ENCODE measurements at places on chromosomes 5 and 9.

DNA sequence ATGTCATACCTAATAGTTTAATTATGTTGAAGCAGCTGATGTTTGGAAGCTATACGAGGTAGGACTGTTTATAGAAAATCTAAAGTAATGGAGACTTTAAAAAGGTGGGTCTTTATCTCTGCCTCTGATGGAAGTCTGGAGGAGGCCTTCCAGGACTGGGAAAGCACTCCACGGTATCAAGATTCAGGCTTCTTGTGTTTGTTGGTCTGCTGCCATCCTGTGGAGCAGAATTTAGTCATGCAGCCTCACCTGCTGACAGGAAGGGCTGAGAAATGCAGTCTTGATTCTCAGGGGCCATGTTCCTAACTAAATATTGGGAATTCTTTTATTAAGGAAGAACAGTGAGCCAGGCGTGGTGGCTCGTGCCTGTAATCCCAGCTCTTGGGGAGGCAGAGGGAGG lies 15.9 kb downstream of the SPDL1 start:
- DNase-seq = no peak

GRCh38 chr5:140362875-140363630 lies 3.1 kb downstream of the SLC4A9 start:
- no peak for DNase-seq

- DNase-seq = no peak
Measured at GRCh38 chr5:133081703-133082102, 29.9 kb downstream of the HSPA4 start.

DNA sequence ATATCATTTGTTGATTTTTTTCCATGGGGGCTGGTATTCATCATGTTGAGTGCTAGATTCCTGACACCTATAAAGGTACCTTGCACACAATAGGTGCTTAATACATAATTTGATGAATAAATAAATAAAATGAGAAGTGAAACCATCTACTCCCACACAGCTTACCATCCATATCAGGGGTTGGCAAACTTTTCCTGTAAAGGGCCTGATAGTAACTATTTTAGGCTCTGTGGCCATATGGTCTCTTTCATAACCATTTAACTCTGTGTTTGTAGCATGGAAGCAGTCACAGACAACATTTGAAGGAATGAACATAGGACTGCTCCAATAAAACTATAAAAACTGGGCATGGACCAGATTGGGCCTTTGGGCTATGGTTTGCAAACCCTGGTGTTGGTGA lies 100.3 kb downstream of the GCNT1 start:
- no peak for DNase-seq

DNA sequence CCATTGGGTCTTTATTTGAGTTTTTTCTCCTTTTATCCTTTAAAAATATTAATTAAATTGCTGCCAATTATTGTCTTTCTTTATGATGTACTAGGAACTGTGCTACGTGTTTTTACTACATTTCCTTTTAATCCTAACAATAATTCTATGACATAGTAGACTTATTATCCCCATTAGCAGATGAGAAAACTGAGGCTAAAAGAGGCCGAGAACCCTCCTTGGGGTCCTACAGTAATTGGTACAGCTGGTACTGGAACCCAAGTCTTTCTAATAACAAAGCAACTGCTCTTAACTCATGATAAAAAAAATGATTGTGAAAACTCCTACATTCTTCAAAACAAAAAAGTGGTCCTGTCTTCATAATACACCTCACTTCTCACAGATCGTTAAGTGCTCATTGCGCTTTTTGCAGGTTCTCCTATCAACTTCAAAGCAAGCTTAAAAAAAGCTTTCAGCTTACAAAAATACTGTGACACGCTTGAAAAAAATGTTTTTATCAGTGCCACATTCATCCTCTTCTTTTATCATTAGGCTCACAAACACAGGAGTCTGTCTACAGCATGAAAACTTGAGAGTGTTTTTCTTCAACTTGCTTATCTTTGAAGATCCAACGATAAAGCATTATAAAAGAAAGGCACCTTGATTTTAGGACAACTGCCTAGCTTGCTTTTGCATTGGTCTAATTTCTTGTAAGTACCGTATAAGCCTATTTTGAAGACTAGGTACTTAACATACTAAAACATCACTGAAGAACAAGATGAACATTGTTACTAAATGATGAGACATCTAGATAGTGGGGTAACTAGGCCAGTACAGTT lies 32.4 kb downstream of the FYB1 start:
- DNase-seq = no peak

DNA sequence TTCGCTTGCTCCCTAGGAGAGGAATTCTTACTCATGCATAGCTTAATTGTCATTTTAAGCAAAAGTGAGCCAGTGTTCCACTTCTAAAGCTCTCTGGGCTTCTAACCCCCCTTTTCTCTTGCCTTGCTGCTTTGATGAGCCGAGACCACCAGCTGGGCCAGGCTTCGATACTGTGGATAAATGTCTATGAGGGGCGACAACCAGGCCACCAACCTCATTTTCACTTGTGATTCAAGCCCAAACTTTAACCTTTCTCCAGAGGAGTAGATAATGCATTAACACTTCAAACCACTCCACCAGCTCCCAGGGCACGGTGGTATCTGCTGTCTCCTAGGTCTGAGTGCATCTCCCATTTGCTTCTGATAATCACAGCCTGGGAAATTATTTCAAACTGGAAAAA lies 205.6 kb downstream of the PSAT1 start:
- DNase-seq = no peak

DNA sequence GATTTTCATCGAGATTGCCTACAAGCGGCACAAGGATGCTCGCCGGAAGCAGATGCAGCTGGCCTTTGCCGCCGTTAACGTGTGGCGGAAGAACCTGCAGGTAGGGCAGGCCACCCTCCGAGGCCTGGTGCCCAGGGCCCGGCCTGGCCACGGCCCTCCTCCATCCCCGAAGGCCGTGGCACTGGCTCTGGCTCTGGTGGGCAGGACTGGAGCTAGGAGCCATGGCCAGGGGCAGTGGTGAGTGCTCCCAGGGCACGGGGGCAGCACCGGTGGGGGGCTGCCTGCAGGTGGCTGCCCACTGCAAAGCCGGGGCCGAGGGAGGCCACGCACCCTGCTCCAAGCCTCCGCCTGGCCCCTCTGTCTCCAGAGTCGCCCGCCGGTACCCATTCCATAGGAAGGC lies 6.0 kb downstream of the LRRC26 start:
- no peak for DNase-seq

DNA sequence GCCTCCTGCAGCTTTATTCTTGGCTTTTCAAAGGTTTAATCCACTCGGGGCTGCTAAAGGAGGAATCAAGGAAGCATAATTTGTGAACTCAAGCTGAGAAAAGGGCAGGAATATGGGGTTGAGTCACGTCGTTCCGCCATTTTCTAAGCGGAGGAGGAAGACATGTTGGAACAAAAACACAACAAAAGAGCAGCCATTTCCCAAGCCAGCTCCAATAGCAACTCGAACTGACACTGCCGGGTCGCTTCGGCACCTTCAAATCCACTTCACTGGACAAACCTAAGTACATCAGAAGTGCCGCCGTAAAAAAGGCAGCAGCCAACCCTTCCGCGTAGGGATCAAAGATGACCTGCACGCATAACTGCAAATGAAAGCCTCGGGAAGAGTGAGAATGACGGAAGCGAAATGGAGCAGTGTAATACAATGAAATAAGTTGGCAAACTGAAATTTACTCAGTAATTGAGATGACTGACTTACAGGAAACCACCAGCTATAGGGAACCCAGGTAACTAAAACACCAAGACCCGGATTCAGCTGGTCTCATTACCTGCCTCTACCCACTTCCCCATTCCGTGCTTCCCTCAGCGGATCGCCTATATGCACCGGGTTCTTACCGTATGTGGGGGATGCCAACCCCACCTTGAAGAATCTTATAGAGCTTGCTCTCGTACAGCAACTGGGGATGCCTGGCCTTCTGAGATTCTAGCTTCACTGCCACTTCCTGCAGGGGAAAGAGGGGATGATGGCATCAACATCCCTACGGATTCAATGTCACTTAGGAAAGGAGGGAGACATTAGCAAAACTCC lies 1.6 kb downstream of the CSNK1A1 start:
- no peak for DNase-seq

DNA sequence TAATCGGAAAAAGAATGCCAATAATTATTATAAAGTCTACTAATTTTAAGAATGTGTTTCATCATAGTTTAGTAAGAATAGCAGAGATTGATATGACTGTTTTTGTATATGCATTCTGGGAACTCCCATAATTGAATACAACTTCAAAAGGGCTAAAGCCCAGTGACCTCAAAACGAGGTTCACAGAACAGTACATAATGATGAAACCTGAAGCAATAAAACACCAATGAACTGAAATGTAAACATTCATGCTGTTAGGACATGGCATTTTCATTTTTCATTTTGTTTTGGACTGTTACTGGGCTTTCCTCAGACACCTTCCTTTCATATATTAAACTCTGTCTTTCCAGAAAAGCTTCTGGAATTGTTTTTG lies 684 bp upstream of the JMY start:
- no peak for DNase-seq

DNA sequence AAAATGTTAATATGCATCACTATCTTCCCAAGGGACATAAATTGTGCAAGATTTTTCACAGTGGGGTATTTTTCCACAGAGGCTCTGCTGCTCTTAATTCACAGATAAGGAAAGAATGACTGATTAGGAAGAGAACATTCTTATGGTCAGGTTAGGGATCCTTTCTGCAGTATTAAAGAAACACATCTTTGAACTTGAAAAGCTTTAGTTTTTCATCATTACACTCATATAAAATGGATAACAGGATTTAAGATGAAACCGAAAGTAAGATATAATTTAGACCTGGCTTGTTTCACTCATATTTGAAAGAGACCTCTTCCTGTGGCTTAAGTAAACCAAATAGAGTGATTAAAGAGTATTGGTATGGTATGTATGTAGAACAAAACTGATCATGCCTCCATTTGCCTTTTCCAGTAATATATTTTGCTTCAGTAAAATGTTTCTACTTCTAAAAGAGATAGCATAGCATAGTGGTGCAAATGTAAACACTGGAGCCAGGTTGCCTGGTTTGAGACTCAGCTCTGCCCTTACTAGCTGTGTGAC lies 160.0 kb downstream of the PRR16 start:
- DNase-seq = no peak

DNA sequence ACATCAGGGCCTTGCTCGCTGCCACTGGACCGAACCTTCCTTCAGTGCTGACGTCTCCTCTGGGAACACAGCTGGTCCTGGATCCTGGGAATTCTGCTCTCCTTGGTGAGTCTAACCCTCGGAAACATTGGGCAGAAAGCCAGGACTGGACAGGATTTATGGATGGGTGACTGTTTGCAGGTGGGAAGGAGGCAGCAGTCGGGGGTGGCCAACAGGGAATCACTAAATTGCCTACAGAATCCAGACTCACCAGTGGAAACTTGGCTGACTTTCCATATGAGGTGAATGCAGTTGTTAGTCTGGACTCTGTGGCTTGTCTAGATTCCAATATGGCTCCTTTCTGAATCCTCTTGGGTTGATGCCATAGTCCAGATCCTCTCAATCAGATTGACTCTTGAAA lies 203.1 kb downstream of the SAXO1 start:
- DNase-seq = no peak

- DNase-seq = no peak
Measured at GRCh38 chr9:89883401-89884341, 278.9 kb downstream of the GADD45G start.

- DNase-seq = no peak
Measured at GRCh38 chr5:172699423-172699822, 58.4 kb downstream of the NEURL1B start.

GRCh38 chr5:142250119-142250518 lies 74.7 kb downstream of the SPRY4 start:
- no peak for DNase-seq

GRCh38 chr5:169243651-169244422 lies 57.1 kb downstream of the SLIT3 start:
- no peak for DNase-seq

- no peak for DNase-seq
Measured at GRCh38 chr5:32574540-32575175, 10.7 kb upstream of the SUB1 start.

- no peak for DNase-seq
Measured at GRCh38 chr9:91833878-91834255, 116.2 kb downstream of the ROR2 start.

GRCh38 chr9:69446496-69446895 lies 121.5 kb downstream of the ENTREP1 start:
- DNase-seq = no peak

DNA sequence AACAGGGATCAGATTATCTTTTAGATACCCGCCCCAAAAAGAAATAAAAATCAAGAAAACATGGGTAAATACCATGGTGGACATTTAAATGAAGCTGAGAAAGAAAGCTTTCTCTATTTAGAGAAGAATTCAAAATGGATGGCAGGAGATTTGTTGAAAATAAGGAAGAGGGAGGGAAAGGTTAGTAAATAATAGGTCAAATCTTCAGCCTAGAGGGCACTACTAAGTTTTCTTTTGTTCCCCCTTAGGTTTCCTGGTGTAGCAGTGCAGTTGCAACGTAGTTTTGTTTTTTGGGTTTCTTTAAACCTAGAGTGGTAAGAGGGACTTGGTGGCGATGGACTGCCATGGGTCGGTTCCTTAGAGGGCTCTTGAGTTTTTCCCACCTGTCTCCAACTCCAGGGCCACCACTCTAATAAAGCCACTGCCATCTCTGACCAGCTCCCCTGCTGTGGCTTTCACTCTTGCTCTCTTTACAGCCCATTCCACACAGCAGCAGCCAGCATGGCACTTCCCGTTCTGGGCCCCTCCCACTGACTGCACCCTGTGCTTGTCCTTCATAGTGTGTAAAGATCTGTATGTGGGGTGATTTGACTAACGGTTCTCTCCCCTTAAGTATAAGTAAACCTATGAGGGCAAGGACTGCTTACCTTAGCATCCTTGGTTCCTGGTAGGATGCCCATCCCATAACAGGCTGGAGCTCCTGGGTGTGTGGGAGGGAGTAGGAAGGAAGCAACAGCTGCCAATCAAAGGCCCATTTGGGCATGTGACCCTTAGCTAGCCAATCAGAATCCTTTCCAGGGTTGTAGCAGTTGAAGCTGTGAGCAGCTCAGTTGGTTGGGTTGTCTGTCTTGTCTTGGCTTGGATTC lies 118.3 kb downstream of the SLC1A3 start:
- DNase-seq = no peak

DNA sequence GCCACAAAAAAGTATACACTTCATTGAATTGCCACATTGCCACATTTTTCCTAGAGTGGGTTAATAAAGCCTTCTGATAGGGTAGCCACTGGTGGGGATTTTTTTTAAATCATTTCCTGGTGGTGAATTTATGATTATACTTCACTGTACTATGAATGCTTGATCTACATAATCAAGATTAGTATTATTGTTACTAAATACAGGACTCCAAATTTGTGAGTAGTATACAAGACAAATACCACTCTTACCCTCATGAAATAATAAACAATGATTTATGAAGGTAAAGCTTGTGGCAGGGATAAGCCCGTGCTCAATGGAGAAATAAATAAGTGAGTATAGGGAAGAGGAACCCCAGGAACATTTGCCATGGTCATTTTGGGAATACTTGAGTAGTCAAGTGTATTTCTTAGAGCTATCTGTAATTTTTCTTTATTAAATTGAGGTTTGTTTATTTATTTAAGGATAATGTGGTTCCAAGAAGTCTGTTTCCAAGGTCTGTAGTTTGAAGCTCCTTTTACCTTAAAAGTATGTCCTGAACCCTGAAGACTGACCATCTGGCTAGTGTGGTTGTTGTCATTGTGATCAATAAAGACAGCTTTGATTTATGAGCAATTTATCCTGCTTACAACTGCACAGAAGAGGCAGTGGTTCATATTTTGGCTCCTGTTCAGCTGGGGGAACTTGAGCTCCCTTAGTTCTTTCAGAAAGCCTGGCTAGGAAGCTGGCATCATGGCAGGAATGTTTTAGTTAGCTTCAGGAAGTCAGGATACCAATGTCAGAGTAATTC lies 118.6 kb downstream of the ZSWIM6 start:
- no peak for DNase-seq

- DNase-seq = no peak
Measured at GRCh38 chr5:76532973-76533372, 90.2 kb downstream of the F2RL2 start.

All from NCI-H1436 treated with DMSO at 0.1 percent for 48 hours (cell line).